Mammary microvascular endothelial cell (primary cell): ENCODE measurements at places on chromosomes 6 and 20. TPM values are rescaled to one million over a fixed set of nuclear protein-coding genes. Genes with fewer than 3 reads are reported as not detected.

The RAET1E gene
- total RNA-seq: 0.80 and 0.94 TPM in 2 replicates

The NELFE gene
- total RNA-seq: 99.5 and 101 TPM in 2 replicates

The GRM4 gene
- total RNA-seq: not detected in 2 replicates

The KIF13A gene
- 83.4 and 83.5 TPM in 2 replicates for total RNA-seq

The C6orf15 gene
- total RNA-seq: not detected in 2 replicates

The FOXQ1 gene
- not detected in 2 replicates for total RNA-seq

The HLA-DMB gene
- total RNA-seq: 1.2 and 1.3 TPM in 2 replicates

The ARHGAP40 gene
- 0.59 and 0.87 TPM in 2 replicates for total RNA-seq

The OVOL2 gene
- total RNA-seq: not detected in 2 replicates

The PCSK2 gene
- not detected in 2 replicates for total RNA-seq
